ENCODE measurements at places on chromosomes 1 and 21.

GRCh38 chr1:243482141-243483022 lies 226.5 kb downstream of the SDCCAG8 start:
- no peak for DNase-seq

- DNase-seq, result peak; percentile 73
These were observed 38.0 kb upstream of the RASAL2 start for GRCh38 chr1:178055779-178056471.

- DNase-seq, result no peak
These were observed 23.9 kb downstream of the SLC2A1 start for GRCh38 chr1:42934541-42935312.

DNA sequence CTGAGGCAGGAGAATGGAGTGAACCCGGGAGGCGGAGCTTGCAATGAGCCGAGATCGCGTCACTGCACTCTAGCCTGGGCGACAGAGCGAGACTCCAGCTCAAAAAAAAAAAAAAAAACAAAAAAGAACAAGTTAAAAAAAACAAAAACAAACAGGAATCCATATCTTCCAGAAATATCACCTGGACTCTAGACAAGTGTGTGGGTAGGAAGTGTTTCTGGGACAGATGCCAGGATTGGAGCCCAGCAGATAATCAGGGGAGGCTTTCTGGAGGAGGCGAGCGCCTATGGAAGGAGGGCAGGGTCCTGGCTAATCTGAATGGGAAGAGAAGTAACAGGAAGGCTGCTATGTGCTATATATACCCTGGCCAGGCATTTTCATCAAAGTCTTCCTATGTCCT lies 43.6 kb upstream of the SYNC start:
- DNase-seq, result no peak

DNA sequence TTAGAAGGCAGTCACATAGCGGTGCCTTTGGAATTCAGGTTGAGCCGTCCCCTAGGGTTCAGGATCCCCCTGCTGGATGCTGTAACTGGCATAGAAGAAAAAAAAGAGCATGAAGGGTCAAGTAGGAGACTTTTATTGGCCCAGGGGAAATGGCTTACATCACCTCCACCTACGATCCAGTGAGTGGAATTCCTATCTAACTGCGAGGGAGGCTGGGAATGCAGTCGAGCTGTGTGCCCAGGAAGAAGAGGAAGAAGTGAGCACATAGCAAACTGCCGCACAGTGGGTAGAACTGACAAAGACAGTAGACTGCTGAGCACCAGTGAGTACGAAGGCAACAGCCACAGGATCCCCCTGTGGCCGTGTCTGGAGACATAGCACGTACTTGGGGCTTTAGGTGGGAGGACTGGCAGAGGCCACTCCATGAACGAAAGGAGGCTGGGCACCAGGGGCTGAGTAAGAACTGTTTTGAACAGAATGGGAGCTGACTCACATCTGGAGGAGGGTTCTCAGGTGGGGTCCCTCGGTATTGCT lies 79.2 kb downstream of the RNF220 start:
- DNase-seq, result peak; percentile 69

DNA sequence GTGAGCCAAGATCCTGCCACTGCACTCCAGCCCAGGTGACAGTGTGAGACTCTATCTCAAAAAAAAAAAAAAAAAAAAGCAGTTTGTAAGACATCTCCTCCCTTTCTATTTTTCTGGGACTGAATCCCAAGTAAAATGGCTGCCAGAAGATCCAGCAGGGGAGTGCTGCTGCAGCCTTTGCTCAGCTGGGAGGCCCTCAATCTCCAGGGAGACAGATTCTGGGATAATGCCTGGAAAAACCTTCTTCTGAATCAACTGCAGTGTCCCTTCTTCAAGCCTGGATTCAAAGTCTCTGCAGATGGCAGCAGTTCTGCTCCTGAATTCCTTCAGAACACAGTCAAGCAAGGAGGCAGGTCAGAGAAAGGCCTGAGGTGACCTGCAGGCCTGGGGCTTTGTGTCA lies 191.0 kb upstream of the NRIP1 start:
- DNase-seq, result no peak
